ENCODE measurements at places on chromosomes 6 and 20. TPM values are rescaled to one million over a fixed set of nuclear protein-coding genes. Genes with fewer than 3 reads are reported as not detected.
A peak's percentile ranks its signal among the peaks of the same experiment; 100 is the strongest.

Gene PSMA7
- total RNA-seq: 185 TPM

- no peaks in the 10 kb centered on the region for H3K36me3 ChIP-seq
- H3K27me3 ChIP-seq: no peaks in the 10 kb centered on the region
- no peak overlapping the region for H3K27ac ChIP-seq
Observed at GRCh38 chr6:66662196-66662595, 955.2 kb upstream of the EYS start.

- peaks cover 43% of the 10 kb centered on the region for H3K4me1 ChIP-seq
- H3K27ac ChIP-seq: no peak overlapping the region
- no peak overlapping the region for H3K4me3 ChIP-seq
Observed at GRCh38 chr6:37882292-37882691, 62.8 kb downstream of the ZFAND3 start.

DNA sequence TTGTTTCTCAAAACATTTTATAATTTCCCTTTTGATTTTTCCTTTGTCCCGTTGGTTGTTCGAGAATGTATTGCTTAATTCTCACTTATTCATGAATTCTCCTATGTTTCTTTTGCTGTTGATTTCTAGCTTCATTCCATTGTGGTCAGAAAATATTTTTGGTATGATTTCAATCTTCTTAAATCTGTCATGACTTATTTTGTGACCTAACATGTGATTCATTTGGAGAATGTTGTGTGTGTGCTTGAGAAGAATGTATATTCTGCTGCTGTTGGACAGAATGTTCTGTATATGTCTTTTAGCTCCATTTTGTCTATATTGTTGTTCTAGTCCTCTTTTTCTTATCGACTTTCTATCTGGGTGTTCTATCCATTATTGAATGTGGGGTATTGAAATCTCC is 286.2 kb upstream of the RNF217 start:
- no peak overlapping the region for H3K4me3 ChIP-seq
- no peaks in the 10 kb centered on the region for H3K27me3 ChIP-seq
- no peaks in the 10 kb centered on the region for H3K4me1 ChIP-seq

Gene TNFRSF21
- total RNA-seq: 15.3 TPM

- H3K4me3 ChIP-seq: no peak overlapping the region
- H3K27me3 ChIP-seq: no peaks in the 10 kb centered on the region
- no peak overlapping the region for H3K27ac ChIP-seq
- H3K4me1 ChIP-seq: no peaks in the 10 kb centered on the region
- DNase-seq: no peak
- no peaks in the 10 kb centered on the region for H3K36me3 ChIP-seq
Observed at GRCh38 chr6:126516411-126516810, 176.5 kb downstream of the CENPW start.

Gene C2
- total RNA-seq: 40.2 TPM

DNA sequence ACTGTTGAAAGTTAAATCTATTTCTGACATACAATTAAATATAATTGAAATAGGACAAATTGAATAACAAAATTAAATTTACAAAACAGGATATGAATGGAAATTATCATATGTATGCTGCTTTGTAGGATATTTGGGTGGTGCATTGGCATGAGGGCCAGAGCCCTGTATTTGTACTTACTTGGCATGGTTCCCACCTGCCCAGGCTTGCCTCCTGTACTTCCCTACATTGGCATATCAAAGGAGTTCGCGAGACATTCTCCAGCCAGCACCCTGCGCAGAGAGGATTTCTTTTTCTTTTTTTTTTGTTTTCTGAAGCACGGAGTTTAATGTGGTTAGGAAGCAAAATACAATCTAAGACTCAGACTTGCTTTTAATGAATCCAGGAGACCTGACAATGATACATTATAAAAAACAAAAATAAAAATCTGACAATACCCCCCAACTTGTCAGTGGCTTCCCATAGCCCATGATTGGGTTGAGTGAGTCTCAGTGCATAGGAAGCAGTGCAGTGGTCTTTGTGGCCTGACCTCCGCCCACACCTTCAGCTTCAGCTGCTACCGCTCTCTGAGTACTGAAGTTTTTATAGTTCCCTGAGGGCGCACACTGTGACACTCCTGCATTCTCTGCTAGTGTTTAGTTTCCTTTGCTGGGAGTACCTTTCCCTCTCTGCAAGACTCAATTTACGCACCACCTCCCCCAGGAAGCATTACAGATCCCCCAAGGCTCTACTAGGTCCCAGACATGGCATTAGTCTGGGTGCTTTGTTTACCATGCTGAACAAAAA is 440.8 kb downstream of the UTRN start:
- H3K4me1 ChIP-seq: no peaks in the 10 kb centered on the region
- no peak overlapping the region for H3K4me3 ChIP-seq
- no peaks in the 10 kb centered on the region for H3K36me3 ChIP-seq
- DNase-seq: no peak

- H3K27me3 ChIP-seq: no peaks in the 10 kb centered on the region
- peaks cover 8% of the 10 kb centered on the region for H3K4me1 ChIP-seq
- no peak overlapping the region for H3K27ac ChIP-seq
- no peak overlapping the region for H3K4me3 ChIP-seq
- H3K36me3 ChIP-seq: peaks cover 43% of the 10 kb centered on the region
- DNase-seq: no peak
Observed at GRCh38 chr6:152309648-152310047, 327.5 kb downstream of the SYNE1 start.

DNA sequence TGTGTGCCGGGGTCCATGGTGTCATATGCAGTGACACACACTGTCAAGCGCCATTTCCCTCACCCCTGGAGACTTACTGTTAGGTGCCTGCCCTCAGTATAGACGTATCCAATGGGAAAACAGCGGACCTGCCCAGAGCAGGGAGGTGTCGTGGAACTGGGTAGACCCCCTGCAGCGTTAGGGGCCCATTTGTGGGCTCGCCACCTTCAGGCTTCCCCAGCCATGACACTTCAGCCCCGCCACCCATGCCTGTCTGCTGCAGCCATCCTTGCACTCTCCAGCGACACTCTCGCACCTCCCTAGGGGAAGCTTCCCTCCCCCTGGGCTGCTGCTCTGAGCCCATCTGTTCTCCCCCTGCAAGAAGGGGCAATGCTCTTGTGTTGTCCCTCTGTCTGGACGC is 43.2 kb downstream of the STK35 start:
- no peak overlapping the region for H3K4me3 ChIP-seq
- no peak for DNase-seq
- peaks cover 18% of the 10 kb centered on the region for H3K36me3 ChIP-seq
- H3K27me3 ChIP-seq: no peaks in the 10 kb centered on the region
- peaks cover 11% of the 10 kb centered on the region for H3K4me1 ChIP-seq

DNA sequence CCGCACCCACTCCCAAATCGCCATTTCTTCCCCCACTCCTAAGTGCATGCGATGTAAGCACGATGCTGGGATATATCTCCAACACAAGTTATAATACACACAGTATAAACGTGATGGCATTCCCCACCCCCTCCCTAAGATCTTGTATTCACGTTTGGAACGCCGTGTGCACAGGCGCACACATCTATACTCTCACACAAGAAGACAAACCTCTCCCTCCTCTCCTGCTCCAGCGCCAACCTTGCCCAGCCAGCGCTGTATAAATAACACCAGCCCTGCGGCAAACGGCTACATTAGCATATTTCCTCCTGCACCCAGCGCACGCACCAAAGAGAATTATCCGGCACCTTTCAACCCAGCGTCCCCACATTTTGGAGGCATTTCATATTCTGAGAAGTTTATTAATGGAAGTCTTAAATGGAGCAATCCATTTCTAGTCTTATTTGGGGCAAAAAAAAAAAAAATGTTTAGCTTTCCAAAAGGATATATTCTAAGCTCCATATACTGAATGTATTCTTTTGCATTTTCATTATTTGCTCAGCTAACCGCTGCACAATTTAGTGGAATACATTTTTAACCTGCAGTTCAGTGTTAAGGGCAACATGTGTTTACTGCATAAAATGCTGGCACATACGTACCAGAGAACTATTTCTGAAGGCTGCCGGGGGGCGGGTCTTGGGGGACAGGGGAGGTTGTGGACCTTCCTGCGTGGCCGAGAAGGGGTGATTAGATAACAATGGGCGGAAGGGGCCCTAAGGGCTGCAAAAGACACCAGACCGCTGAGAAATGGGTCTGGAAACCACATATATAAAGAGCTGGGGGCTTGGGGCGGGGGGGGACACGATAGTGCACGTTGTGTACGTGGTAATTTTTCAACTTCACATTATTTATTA is 1.1 kb upstream of the SLC22A23 start:
- H3K27me3 ChIP-seq: no peaks in the 10 kb centered on the region
- H3K4me3 ChIP-seq: peak overlapping the region; percentile 73
- no peak overlapping the region for H3K27ac ChIP-seq
- peaks cover 20% of the 10 kb centered on the region for H3K4me1 ChIP-seq
- no peak for DNase-seq
- H3K36me3 ChIP-seq: no peaks in the 10 kb centered on the region

DNA sequence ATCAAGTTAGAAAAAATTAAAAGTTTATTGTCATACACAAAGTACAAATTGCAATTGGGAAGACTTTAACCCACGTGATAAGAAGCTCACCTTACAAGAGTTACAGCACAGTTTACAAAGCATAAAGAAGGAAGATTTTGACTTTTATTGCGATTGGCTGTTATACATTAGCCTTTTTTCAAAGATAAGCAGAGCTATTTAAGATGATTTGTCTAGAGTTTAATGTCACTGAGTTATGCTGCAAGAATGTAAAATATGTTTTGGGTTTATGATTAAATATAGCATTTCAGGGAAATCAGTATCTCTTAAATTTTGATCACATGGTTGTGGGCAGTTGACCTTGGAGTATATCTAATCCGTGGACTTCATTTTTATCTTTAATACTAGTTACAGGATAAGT is 664.2 kb upstream of the PTCHD4 start:
- DNase-seq: no peak
- H3K4me3 ChIP-seq: no peak overlapping the region

DNA sequence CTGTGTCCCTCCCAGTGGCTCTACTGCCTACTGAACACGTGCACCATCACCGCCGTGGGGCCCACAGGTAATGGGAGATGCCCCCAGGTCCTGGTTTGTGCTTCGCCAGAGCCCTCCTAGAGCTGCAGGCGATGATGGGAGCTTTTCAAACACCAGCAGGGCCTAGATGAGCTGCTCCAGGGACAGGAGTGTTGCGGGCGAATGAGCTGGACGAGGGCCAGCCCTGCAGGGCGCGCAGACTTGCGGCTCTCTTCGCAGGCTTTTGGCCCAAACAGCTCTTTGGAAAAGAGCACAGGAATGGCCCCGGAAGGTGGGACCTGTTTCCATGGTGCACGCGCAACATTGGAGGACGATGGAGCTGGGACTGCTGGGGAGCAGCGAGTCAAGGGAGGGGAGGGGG is 409.3 kb upstream of the SULF2 start:
- no peak for DNase-seq
- H3K4me3 ChIP-seq: no peak overlapping the region
- H3K27ac ChIP-seq: no peak overlapping the region
- no peaks in the 10 kb centered on the region for H3K36me3 ChIP-seq

Gene FAM184A
- 7.5 TPM for total RNA-seq

Gene TGM3
- 0.27 TPM for total RNA-seq

DNA sequence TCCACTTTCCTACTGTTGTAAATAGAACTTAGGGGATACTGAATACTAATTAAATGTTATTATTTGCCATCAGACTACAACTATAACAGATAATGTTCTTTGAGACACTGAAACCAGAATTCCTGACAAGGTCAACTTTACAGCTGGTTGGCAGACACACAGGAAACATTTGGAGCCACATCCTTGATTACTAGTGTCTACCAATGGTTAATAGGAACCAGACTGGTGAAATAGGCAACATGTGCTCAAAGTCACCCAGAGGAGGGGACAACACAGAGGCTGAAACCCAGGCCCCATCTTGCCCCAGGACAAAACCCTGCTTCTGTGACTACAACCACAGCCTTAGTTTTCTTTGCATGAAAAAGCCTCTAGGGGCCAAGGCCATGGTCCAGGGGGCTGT is 47.8 kb upstream of the NT5E start:
- peaks cover 34% of the 10 kb centered on the region for H3K4me1 ChIP-seq
- no peaks in the 10 kb centered on the region for H3K27me3 ChIP-seq
- no peak for DNase-seq
- H3K4me3 ChIP-seq: no peak overlapping the region
- H3K36me3 ChIP-seq: no peaks in the 10 kb centered on the region

Gene KIF25
- not detected for total RNA-seq

DNA sequence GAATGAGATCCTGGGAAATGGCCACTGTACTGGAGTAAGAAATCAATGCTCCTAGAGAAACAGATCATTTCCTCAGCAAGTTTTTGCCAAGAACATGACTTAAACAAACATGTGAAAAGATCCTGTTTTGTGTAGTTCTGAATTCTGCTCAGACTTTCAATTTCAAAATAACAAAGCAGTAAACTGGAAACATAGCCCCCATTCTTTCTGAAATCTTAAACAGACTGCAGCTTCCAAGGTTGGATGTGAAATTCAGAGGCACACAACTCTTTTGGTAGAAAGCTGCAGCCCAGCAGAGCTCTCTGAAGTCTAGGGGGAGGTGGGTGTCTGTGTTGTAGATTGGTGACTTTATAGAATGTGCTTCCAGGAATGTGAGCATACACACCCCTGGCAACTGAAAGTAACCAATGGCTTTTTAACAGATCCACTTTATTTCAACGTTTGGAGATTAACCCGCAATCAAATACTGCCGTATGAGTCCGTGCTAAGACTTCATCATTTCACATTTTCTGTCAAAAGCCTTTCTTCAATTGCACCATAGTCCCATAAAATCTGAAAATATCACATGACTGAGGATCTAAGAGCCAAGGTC is 86.4 kb downstream of the ATXN1 start:
- H3K4me3 ChIP-seq: no peak overlapping the region
- H3K36me3 ChIP-seq: no peaks in the 10 kb centered on the region
- peaks cover 65% of the 10 kb centered on the region for H3K4me1 ChIP-seq
- no peak for DNase-seq
- no peak overlapping the region for H3K27ac ChIP-seq
- H3K27me3 ChIP-seq: no peaks in the 10 kb centered on the region

Gene CNR1
- 25.5 TPM for total RNA-seq

- H3K27me3 ChIP-seq: no peaks in the 10 kb centered on the region
- peak overlapping the region; percentile 90 for H3K4me3 ChIP-seq
- peak overlapping the region; percentile 99 for H3K27ac ChIP-seq
Observed at GRCh38 chr6:134175532-134176263, 123.3 kb upstream of the SLC2A12 start.

Gene CYP24A1
- not detected for total RNA-seq

Gene NKAIN2
- total RNA-seq: 0.28 TPM

DNA sequence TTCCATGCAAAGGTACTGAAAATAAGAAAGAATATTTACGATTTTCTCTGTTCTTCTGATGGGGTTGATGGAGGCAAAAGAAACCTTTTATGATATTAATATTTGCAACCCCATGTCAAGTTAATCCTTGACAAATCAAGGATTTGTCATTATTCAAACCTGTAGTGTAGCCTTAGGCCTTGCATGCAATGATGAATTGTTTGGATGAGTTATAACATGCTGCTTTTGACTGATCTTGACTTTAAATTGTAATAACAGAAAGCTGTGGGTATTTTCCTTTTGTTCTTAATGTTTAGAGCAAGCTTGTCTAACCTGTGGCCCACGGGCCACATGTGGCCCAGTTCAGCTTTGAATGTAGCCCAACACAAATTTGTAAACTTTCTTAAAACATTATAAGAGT is 13.0 kb upstream of the BAG2 start:
- no peak overlapping the region for H3K27ac ChIP-seq
- H3K27me3 ChIP-seq: no peaks in the 10 kb centered on the region
- H3K4me3 ChIP-seq: no peak overlapping the region
- H3K4me1 ChIP-seq: no peaks in the 10 kb centered on the region

GRCh38 chr6:135665935-135666334 is 168.4 kb upstream of the AHI1 start:
- no peak overlapping the region for H3K4me3 ChIP-seq
- H3K4me1 ChIP-seq: no peaks in the 10 kb centered on the region
- DNase-seq: no peak
- H3K36me3 ChIP-seq: no peaks in the 10 kb centered on the region

Gene MKKS
- 11.4 TPM for total RNA-seq

Gene DDO
- total RNA-seq: 1.6 TPM
